ENCODE measurements at places on chromosomes 2 and 18.
A peak's percentile ranks its signal among the peaks of the same experiment; 100 is the strongest.

DNA sequence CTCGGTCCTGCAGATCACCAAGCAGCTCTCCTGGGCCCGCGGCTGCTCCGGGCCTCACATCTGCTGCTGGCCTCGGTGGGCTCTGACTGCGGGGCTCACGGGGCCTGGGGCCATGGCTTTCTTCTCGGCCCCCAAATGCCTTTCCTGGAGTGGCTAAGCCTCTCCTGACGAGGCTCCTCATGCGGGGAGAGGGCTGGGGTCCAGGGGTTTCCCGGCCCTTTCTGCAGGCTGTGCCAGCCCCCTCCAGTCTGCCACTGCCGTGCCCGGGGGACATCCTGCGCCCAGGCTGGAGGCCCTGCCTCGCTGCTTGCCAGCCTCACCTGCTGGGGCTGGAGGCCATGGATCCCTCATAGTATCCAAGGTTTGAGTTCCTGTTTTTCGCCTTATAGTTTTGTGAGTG, 23.8 kb downstream of the PRELID3A start:
- DNase-seq, result no peak

- no peak for DNase-seq
Measured at GRCh38 chr2:205964111-205964761, 121.7 kb downstream of the INO80D start.

DNA sequence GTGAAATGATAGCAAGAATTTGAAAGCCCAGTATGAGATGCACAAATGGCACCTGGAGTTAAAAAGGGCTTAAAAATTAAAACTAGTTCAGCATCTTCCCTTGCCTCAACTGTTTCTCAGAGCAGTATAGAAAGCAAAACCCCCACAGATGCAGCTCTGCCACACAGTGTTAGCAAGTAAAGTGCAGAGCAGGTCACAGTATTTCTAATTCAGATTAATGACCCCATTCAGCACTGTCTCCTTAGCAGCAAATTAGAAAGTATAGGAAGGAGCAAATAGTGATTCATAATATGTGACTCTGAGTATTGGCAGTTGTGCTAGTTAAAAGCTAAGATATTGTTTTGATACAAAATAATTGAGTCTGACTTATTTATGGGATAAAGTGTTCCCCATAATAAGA, 73.8 kb upstream of the CCDC85A start:
- DNase-seq, result no peak

DNA sequence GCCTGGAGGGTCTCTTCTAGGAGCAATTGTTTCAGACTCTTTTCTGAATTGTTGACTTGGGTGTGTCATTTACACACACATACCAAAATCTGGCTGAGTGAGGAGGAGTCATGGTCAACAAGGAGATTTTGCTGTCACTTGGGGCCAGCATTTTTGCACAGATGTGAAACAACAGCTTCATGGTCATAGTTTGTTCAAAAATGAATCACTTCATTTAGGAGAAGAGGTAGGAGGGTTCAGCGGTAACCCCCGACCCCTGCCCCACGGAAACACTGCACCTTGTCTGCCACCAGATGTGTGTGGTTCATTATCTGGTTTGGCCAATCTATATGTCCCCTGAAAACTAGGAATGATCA, 42.2 kb downstream of the LBH start:
- DNase-seq, result no peak

GRCh38 chr18:10852385-10853303, 296.7 kb downstream of the PIEZO2 start:
- no peak for DNase-seq

DNA sequence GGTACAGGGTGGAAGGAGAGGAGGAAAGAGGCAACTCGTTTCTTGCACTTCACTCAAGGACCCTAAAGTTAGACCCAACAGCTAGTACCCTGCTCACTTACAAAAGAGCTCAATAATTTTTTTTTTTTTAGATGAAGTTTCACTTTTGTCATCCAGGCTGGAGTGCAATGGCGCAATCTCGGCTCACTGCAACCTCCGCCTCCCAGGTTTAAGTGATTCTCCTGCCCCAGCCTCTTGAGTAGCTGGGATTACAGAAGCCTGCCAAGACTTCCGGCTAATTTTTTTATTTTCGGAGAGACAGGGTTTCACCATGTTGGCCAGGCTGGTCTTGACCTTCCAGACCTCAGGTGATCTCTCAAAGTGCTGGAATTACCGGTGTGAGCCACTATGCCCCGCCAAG, 4.1 kb downstream of the ASB3 start:
- no peak for DNase-seq

GRCh38 chr2:230770804-230771203, 58.2 kb downstream of the CAB39 start:
- peak; percentile 87 for DNase-seq
